ENCODE measurements at places on chromosomes 2 and 18.
A peak's percentile ranks its signal among the peaks of the same experiment; 100 is the strongest.

DNA sequence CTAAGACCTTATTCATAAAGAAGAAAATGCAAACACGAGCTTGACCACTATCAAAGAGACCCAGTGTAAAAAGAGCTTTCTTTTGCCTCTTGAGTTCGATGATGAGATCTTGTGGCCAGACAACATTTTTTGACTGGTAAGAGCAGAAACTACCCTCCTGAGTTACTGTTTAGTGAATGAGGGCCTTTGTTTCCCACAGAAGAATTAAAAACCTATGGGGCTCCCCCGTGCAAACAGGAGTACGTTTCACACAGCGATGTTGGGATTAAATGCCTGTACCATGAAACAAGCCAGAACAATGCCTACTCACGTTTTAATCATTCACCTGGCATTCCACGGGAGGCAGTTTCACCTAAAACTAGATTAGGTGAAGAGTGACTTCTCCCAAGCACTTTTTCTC lies 36.0 kb downstream of the MYCN start:
- DNase-seq = no peak

DNA sequence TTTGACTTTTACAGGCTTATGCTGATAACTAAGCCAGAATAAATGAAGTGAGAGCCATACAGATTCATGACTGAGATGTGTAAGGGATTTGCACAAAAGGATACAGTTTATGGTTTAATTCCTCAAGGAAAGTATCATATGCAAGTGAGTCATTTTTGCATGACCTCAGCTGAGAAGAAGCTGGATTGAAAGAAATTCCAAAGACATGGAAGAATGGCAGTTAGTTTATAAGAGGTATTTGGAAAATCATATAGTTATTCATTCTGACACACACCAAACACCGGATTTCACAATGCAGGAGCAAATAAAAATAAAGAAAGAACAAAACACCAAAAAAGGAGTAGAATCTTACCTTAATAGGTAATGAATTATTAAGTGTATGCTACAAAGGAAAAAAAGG lies 83.2 kb upstream of the RND3 start:
- no peak for DNase-seq

- DNase-seq = peak; percentile 11
Measured at GRCh38 chr2:26612522-26613240, 28.5 kb downstream of the CIB4 start.

GRCh38 chr2:74131901-74132300 lies 15.8 kb downstream of the BOLA3 start:
- no peak for DNase-seq

GRCh38 chr2:206343816-206344215 lies 69.4 kb downstream of the ZDBF2 start:
- DNase-seq = no peak

GRCh38 chr18:41933778-41934177 lies 21.3 kb upstream of the PIK3C3 start:
- no peak for DNase-seq

GRCh38 chr2:55156326-55156725 lies 75.8 kb downstream of the CLHC1 start:
- no peak for DNase-seq

- no peak for DNase-seq
Measured at GRCh38 chr2:2326068-2327040, 4.7 kb downstream of the MYT1L start.

DNA sequence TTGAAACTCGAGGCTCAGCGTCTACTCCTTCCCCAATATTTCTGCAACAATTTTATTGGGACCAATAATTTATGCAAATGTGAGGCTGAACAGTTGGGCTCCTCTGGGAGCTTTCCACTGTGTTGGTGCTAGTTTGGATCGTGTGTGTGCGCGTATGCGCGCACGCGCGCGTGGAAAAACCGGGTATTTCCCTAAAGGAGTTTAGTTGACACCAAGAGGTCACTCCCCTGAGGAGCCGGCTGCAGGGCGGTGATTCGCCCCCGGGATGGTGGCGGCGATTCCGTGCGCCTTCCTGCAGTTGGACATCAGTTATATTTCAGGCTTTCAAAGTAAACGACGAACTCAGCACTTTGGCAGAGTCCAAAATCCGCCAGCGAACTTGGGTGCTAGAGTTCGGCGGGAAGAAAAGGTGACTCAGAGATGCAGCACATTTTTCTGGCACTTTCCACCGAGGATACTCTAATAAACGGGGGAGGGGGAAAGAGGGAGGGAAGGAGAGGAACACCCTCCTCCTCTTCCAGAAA lies 186.5 kb upstream of the FANCL start:
- DNase-seq = no peak

DNA sequence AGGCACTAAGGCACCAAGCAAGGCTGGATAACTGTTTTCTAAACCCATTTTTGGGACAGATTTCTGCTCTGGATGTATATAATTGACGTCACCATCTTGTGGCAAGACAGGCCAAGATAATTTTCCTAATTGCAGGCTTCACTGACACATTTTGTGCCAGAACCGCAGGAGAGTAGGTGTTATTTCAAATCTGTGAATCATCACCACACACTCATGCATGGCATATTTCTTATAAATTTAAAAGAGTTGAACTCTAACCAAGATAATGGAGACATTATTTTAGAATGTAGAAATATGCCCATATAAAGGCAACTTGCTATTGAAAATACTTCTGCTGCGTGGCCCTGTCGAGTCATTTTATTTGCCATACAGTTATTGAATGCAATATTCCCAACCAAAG lies 68.3 kb upstream of the ACYP2 start:
- no peak for DNase-seq

GRCh38 chr2:190459881-190460280 lies 51.7 kb downstream of the MFSD6 start:
- DNase-seq = no peak

GRCh38 chr2:72109904-72110303 lies 37.8 kb downstream of the CYP26B1 start:
- DNase-seq = no peak

GRCh38 chr18:32707586-32707985 lies 65.2 kb downstream of the KLHL14 start:
- DNase-seq = no peak

DNA sequence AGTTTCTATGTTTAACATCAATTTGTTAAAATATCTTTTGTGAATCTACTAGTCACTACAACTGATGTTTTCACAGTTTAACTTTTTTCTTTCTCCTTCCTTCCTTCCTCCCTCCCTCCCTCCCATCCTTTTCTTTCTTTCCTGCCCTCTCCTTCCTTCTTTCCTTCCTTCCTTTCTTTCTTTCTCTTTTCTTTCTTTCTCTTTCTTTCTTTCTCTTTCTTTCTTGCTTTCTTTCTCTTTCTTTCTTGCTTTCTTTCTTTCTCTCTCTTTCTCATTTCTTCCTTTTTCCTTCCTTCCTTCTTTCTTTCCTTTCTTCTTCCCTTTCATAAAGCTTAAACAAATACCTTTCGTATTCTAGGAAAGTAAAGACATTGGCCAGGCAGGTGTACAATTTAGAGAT lies 2083.0 kb upstream of the CELF4 start:
- DNase-seq = no peak

GRCh38 chr18:62827397-62827796 lies 112.1 kb downstream of the PHLPP1 start:
- DNase-seq = no peak

DNA sequence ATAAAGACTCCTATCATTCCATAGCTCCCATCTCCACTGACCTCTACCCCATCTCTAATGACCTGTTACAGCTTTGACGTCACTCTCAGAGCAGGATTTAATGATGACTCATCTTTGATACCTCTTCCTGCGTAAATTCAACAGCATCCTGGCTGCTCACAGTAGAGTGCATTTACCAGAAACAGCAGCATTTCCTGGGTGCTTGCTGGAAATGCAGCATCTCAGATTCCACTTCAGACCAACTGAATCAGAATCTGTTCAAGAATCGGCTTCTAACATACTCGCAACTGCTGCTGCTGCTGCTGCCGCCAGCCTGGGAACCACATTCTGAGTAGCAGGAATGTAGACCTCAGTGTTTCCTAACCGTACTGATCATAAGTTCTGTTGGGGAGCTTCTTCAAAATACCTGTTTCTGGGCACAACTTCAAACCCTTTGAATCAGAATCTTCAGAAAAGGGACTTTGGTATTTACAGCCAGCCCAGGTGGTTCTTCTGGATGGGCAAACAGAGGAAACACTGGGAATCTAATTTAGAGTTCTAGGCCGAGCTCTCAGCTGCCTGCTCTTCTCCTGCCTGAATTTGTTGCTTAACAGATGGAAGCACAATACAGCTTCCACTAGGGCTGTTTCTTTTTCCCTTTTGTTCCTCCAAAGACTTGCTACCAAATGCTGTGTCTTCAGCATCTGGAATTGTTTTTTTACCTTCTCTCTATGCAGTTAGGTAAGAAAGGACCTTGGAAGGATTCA lies 241.4 kb downstream of the NCKAP5 start:
- no peak for DNase-seq

Data from CD4-positive, alpha-beta T cell treated with Interleukin-4 for 1 hour (primary cell).